CD4-positive, alpha-beta T cell treated with Interferon gamma for 1 hour (primary cell): ENCODE measurements at places on chromosomes 3 and 15.

DNA sequence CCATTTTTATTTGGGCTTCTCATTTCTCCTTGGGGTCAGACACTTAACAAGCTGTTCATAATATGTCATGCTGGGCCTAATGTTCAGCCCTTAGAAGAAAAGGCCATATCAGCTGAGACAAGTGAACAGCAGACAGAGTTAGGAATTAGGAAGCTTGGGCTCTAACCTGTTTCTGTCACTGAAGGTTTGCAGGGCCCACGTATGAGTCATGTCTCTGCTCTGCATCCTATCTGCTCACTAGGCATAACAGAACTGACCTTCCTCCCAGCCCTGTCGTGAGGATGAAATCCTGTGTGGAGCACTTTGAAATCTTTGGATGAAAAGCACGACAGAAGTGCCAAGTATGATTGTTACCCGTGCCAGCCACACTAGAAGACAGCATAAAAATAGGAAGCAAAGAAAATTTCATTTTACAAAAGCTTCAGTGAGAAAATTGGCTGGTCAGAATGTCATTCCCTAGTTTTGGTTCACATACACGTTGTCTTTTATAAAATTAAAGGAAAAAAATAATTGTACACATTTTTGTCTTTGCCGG lies 26.5 kb upstream of the CD47 start:
- DNase-seq: no peak

DNA sequence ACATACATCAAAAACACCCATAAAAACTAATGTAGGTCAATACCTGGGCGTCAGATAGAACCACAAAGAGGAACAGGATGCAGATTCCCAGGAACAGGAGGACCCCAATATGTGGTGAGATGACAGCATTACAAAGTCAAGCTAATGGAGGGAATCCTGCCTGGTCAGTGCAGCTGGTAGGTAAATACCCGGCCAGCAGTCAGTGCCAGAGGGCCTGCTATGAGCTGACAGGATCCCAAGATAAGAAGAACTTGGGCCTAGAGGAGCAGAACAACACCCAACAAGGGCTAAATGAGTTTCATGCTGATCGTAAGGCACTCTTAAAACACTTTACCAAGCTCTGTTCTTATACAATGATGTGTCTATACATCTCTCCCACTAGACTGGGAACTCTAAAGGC lies 61.2 kb upstream of the KCNMB2 start:
- DNase-seq: no peak

GRCh38 chr3:23075496-23075895 lies 127.6 kb upstream of the UBE2E2 start:
- DNase-seq: no peak

DNA sequence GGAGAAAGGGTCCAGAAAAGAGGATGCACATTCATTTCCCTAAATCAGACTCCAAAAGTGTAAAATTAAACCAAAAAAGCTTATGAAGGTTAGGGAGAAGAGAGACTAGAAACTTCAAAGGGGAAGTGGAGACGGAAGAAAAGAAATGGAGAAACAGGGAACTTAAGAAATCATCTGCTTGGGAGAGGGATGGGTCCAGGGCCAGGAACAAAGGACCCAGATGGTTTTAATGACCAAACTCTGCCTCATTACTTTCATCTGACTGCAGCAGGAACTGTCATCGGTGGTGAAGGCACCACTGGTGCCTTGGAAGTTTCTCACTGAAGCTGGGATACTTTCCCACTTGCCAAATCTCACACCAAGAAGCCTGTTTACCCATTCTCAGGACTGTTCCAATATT lies 70.5 kb upstream of the SLC4A7 start:
- no peak for DNase-seq

GRCh38 chr3:108250626-108251025 lies 28.4 kb upstream of the IFT57 start:
- DNase-seq: no peak

- DNase-seq: no peak
Observed at GRCh38 chr3:111496894-111497559, 45.0 kb upstream of the CD96 start.

- no peak for DNase-seq
Observed at GRCh38 chr3:155872904-155873646, 2.6 kb downstream of the GMPS start.

GRCh38 chr3:99984139-99984538 lies 130.2 kb downstream of the FILIP1L start:
- DNase-seq: no peak

DNA sequence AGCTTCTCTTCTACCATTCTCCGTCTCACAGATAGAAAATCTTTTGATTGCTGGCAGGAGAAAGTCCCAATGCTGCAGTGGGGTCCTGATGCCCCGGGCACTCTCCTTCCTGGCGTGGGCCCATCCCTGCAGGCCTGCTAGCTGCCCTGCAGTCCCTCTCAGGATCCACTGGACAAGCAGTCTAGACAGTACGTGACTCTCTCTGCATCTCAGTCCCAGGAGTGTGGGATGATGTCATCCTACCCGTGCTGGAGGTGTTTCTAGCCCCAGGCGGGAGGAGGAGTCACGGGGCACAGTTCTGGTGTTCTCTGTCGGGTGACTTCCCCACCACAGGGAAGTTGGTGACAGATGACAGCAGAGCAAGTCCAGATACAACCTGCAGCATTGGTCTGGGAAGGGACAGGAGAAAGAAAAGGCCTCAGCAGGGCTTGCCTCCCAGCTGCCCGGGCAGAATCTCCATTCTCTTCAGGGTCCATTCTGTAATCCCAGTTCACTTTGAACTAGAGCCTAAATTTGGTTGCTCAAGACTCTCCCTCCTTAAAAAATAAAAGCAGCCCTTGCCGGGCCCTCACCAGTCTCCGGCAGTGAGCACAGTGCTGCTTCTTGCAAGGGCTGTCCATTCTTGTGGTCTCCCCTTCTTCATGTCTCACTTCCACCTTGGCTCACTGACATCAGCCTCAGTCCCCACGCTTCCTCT lies 30.6 kb downstream of the SLC28A1 start:
- peak; percentile 8 for DNase-seq

DNA sequence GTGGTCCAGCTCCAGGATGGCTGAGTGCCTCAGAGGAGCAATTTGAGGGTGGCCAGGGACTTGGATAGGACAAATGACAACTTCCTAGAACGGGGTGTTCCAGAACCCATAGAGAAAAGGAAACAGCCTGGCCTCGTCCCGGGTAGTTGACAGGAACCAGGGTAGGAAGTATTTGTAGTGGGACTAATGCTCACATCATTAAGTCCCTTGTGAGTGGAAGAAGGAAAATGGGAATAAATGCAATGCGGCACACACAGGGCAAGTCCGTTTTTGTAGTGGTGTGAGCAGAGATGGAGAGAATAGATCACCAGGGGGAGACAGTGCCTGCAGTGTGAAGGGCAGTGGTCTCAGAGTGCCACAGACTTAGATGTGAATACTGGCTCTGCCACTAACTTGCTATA lies 19.6 kb downstream of the TIMP4 start:
- DNase-seq: no peak

- no peak for DNase-seq
Observed at GRCh38 chr15:56035166-56035565, 41.8 kb upstream of the NEDD4 start.

GRCh38 chr15:63352808-63353207 lies 28.8 kb downstream of the CA12 start:
- no peak for DNase-seq

- DNase-seq: no peak
Observed at GRCh38 chr3:143716731-143717130, 131.5 kb downstream of the SLC9A9 start.

DNA sequence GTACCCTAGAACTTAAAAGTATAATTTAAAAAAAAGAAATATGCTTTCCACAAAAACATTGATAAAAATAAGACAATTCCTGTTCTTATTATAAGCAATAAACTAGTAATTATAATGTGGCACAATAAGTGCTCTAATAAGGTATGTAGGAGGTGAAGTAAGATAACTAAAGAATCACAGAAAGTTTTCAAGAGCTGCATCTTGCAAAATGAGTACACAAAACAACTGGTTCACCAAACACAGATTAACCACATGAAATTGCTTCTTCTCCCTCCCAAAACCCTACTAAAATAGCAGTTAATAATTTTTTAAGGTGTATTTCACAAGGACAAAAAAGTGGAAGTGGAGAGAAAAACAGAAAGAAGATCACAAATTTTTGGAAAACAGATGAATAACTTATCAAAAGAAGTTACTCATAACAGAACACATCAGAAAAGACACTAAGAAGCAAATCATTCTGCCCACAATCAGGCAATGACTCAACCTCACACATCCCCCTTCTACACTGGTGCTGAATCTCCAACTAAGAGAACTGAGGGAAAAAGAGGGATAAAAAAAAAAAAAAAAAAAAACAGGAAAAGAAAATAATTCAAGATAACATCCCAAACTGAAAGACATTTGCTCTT lies 64.2 kb downstream of the TBC1D5 start:
- DNase-seq: no peak

- DNase-seq: no peak
Observed at GRCh38 chr3:32901005-32901932, 50.2 kb upstream of the CCR4 start.

- no peak for DNase-seq
Observed at GRCh38 chr3:172624999-172625398, 85.9 kb downstream of the NCEH1 start.

DNA sequence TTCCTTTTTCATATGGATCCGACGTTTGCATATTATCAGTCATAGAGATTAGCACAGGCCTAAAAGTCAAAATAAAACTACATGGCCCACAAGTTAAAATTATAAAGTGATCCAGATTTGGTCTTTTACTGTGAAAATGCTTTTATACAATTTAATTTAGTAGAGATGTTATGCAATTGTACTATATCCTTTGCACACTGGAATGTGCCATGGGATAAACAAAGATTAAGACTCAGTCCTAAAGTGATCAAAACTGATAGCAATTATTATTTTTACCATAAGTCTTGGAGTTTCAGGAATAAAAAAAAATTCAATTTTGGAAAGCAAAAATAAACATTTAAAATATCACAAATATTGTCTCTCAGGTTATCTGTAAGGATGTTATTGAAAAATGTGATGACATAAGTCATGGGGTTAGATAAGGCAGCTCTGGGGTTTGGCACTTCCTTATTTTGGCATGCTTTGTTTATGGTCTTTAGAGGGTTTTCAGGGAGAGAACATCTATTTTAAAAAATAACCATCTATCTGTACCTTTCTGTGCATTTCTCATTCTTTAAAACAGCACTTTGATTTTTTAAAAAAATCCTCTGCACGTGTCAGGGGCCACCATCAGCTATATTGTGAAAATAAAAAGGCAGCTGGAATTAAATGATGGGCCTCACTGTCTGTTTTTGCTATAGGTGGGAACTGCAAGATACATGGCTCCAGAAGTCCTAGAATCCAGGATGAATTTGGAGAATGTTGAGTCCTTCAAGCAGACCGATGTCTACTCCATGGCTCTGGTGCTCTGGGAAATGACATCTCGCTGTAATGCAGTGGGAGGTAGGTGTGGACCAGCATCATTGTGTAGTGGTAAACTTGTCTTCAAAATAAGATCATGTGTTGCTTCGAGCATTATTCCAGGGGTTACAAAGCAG lies 67.3 kb downstream of the TGFBR2 start:
- no peak for DNase-seq

DNA sequence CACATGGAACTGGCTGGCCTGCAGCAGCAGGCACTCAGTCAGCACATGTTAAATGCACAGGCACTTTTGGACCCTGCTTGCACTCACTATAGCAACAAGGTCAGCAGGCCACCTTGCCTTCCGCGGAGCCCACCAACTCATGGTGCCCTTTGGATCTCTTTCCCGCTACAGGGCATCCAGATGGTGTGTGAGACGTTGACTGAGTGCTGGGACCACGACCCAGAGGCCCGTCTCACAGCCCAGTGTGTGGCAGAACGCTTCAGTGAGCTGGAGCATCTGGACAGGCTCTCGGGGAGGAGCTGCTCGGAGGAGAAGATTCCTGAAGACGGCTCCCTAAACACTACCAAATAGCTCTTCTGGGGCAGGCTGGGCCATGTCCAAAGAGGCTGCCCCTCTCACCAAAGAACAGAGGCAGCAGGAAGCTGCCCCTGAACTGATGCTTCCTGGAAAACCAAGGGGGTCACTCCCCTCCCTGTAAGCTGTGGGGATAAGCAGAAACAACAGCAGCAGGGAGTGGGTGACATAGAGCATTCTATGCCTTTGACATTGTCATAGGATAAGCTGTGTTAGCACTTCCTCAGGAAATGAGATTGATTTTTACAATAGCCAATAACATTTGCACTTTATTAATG lies 85.0 kb downstream of the TGFBR2 start:
- no peak for DNase-seq

GRCh38 chr3:106097817-106098435 lies 229.1 kb upstream of the CBLB start:
- no peak for DNase-seq

DNA sequence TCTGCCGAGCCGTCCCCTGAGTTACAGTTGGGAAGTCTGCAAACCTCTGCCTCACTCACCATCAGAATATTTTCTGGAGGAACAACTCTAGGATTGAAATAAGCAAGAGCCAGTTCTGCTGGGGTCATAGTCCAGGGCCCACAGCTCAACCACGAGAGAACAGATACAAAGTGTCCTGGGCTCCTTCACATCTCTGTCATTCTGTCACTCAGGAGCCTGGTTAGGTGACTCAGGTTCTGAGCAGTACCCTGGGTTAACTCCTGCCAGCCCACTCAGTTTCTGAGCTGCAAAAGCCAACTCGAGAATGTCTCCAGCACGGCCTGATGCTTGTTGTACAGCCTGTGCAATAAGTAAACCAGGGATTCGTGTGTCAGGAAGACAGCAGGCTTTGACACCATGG lies 155.7 kb downstream of the SLCO3A1 start:
- DNase-seq: no peak

- DNase-seq: no peak
Observed at GRCh38 chr3:156997351-156997750, 162.6 kb downstream of the CCNL1 start.

DNA sequence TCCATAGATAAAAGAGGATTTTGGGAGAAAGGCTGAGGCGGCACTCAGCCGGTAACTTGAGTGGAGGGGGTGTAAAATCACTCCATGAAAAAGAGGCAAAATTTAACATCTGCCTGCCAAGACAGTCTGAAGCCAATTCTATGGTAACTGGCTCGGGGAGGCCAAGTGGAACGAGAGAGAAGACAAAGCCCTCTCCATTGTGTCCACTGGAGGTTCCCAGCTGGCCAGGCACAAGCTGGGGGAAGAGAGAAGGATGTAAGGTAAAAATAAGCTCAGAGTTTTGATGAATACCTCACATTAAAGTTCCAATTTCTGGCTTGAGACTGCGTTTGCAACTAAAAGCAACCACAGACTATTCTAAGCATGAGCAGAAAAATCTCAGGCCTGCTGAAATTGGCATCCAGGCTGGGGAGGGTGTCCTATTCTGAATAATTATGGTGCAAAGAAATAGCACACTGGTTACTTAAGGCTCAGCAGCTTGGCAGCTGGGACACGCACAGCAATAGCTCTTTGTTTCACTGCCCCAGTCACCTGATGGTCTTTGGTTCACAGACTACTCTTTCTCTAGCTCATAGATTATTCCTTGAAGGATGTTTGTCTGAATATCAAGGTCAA lies 48.8 kb downstream of the CHRD start:
- DNase-seq: no peak

GRCh38 chr3:185807445-185808068 lies 17.3 kb downstream of the IGF2BP2 start:
- DNase-seq: peak; percentile 32
